ENCODE measurements at places on chromosomes 5 and 9. TPM values are rescaled to one million over a fixed set of nuclear protein-coding genes. Genes with fewer than 3 reads are reported as not detected.

GRCh38 chr9:89984214-89984613 is 379.4 kb downstream of the GADD45G start:
- no peaks in the 10 kb centered on the region for H3K36me3 ChIP-seq
- no peak overlapping the region for H3K27ac ChIP-seq

DNA sequence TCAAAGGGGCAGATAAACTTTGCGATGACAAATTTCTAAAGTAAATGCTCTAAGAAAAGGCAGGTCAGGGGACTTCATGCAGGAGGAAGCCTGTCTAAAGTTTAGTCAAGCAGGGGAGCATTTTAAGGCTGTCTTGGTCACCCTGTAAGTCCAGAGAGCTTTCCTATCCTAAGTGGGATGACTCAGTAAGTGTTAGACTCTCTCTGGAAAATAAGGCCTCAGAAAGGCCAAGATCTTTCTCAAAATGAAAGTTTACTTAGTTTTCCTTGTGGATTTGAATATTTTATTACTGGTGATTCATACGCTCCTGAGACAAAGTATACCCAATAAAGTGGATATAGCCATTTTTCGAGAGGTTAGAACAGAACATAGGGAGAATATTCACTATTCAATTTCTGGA is 806.9 kb upstream of the CDH9 start:
- H3K27ac ChIP-seq: no peak overlapping the region
- no peak overlapping the region for H3K4me3 ChIP-seq
- H3K4me1 ChIP-seq: no peaks in the 10 kb centered on the region
- no peaks in the 10 kb centered on the region for H3K27me3 ChIP-seq

GRCh38 chr5:9301200-9301599 is 244.7 kb downstream of the SEMA5A start:
- H3K27ac ChIP-seq: no peak overlapping the region
- no peak for DNase-seq
- H3K27me3 ChIP-seq: no peaks in the 10 kb centered on the region
- no peaks in the 10 kb centered on the region for H3K4me1 ChIP-seq

GRCh38 chr5:347712-348284 is 26.3 kb downstream of the AHRR start:
- no peaks in the 10 kb centered on the region for H3K36me3 ChIP-seq
- no peak overlapping the region for H3K4me3 ChIP-seq
- peaks cover 14% of the 10 kb centered on the region for H3K27me3 ChIP-seq
- DNase-seq: no peak

DNA sequence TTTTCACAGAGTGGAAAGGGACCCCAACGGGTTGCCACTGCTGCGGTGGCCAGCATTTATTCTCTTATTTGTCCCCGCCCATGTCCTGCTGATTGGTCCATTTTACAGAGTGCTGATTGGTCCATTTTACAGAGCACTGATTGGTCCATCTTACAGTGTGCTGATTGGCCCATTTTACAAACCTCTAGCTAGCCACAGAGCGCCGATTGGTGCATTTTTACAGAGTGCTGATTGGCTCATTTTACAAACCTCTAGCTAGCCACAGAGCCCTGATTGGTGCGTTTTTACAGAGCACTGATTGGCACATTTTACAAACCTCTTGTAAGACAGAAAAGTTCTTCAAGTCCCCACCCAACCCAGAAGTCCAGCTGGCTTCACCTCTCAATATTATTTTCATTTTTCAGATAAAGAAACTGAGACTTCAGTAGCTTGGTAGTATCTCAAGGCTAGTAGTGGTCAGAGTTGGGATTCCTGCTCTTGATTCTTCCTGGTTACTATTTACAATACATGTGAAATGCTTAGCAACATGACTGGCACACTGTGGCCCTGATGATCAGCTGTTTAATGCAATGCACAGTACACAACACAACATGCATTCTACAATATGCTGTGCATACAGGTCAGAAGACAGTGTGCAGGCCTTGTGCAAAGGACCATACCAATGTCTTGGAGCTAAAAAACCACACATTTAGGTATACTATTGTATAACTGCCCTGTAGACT is 63.6 kb upstream of the BOD1 start:
- DNase-seq: no peak
- no peak overlapping the region for H3K4me3 ChIP-seq
- H3K27ac ChIP-seq: no peak overlapping the region

The CDH10 gene
- not detected for total RNA-seq

The ACTBL2 gene
- total RNA-seq: not detected

The P4HA2 gene
- total RNA-seq: 10.3 TPM

Measured in GM23338 (cell line).